ENCODE measurements at places on chromosomes 13 and 19.
A peak's percentile ranks its signal among the peaks of the same experiment; 100 is the strongest.

GRCh38 chr13:101308247-101309013 is 107.9 kb downstream of the NALCN start:
- DNase-seq: peak; percentile 31

GRCh38 chr19:18649371-18650020 is 12.7 kb downstream of the KLHL26 start:
- DNase-seq: peak; percentile 45

GRCh38 chr19:16266586-16266942 is 58.1 kb upstream of the KLF2 start:
- DNase-seq: no peak

GRCh38 chr13:23701636-23702035 is 131.4 kb downstream of the TNFRSF19 start:
- peak; percentile 58 for DNase-seq

DNA sequence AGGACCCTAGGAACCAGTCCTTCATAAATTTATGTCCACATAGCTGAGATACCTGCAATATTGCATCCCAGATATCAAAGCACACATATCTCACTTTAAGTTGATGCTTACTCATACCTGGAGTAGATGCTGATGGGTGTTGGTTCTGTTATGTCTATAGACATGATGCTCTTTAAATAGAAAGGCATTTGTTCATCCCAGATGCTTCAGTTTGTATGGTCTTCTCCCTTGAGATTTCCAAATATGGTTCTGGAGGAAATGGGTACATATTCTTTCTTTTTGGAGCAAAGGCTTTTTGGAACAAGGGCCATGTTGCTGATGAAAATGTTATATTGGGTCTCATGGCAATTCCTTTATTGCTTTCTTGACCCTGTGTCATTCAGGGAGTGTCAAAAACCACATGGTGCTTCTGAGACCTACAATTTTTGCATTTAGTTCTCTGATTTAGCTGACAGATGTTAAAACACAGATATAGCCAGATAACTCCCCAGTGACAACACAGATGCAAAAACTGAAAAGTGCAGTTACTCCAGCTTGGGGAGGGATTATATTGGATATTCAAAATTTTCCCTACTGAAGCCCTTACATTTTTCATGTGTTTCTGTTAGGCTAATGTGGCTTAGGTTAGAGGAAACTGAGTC is 211.4 kb downstream of the KCNRG start:
- no peak for DNase-seq

GRCh38 chr13:46293436-46293835 is 81.7 kb downstream of the LRRC63 start:
- DNase-seq: no peak

DNA sequence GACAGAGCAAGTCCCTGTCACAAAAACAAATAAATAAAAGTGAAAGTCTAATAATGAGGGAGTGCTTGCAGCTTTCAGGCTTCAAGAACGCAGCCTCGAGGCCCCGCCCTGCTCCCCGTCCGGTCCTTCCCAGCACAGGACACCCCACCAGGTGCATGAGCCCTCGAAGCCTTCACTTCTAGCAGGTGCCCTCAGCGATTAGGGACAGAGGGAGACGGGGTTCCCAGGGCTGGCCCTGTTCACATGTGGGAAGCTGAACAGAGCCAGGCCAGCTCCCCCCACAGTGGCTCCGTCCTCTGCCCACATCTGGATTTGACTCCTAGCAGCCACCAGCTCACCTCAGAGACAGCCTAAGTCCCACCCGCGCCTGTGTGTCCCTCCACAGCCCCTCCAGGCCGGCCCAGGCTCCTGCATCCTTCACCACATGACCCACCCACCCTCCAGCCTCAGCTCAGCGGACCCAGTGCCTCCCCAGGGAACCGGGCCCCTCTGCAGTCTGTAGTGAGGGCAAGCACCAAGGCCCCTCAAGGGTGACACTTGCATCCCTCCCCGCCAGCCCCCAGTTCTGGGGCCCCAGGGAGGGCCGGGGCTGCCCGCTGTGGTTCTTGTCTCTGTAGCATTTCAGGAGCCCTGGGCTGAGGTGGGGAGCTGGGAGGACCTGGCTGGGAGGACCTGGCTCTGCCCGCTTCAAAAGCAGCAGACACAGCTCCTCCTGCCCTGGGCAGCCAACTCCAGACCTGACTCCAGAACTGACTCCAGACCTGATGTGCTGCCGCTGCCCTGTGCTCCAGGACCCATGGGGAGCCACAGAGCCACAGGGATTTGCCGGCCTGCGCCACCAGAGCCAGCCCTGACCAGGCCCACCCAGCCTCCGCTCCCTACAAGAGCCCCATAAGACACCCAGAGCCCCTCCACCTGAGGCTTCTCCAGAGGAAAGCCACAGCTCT is 27.2 kb downstream of the GPX4 start:
- peak; percentile 55 for DNase-seq

- no peak for DNase-seq
These were observed 19.0 kb downstream of the CD177 start for GRCh38 chr19:43372462-43372861.

GRCh38 chr13:20044086-20044485 is 85.6 kb downstream of the ZMYM2 start:
- DNase-seq: peak; percentile 7

DNA sequence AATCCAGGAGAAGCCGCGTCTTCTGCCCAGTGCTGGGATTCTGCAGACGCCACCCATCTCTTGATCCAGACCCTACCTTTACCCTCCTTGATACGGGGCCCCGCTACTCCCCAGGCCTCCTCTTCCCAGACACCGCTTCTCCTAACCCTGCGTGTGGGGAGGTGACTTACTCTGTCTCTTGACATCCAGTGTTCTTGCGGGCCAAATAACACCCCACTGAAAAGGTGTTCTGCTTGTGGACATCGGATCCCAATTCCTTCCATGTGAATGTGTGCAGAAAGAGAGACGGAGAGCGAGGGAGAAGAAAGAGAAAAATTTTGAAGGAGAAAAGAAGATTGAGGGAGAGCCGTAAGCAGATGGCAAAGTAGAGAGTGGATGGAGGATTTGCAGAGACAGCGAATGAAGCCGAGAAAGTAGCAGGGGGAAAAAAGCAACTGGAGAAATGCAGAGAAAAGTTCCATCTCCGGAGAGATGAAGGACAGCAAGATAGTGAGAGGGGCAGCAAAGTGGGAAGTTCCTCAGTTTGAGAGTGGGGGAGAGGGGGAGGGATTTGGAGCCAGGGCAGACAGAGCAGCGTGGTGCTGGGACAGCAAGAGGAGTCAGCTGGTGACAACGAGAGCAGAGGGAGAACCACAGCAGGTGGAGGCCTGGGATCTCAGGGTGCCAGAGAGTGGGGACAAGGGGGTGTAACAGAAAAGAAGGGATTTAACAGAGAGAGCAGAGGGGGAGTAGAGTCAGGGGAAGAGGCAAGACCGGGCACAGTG is 814 bp downstream of the ZNF480 start:
- no peak for DNase-seq

DNA sequence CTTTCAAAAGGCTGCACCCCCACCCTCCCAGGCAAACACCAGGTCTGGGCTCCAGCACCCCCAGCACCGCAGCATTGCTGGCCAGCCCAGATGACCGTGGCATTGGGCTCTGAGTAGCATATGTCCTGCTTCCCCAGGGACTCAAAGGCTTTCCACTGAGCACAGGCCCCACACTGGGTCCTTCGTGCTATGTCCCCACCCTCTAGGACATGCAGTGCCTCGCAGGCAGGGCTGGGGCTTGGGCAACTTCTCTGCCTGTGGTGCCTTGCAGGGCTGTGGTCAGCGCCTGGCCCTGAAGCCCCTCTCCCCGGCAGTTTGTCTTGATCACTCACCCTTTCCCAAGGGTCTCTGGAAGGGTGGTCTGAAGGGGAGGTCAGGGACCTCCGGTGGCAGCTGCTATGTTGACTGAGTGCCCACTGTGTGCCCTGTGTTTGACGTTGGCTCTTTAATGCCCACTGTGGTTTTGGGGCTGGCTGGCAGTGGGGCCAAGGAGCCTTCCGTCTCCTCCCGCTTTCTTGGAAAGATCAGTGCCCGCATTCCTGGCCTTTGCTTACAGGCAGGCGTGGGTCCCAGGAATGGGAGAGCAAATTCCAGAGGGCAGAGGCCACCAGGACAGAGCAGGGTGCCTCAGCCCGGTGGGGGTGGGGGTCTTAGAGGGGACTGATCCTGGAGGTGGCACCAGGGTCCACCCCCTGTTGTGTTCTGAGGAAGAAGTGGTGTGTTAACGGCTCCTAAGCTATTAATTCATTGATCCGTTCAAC is 20.3 kb upstream of the CRTC1 start:
- DNase-seq: peak; percentile 65

DNA sequence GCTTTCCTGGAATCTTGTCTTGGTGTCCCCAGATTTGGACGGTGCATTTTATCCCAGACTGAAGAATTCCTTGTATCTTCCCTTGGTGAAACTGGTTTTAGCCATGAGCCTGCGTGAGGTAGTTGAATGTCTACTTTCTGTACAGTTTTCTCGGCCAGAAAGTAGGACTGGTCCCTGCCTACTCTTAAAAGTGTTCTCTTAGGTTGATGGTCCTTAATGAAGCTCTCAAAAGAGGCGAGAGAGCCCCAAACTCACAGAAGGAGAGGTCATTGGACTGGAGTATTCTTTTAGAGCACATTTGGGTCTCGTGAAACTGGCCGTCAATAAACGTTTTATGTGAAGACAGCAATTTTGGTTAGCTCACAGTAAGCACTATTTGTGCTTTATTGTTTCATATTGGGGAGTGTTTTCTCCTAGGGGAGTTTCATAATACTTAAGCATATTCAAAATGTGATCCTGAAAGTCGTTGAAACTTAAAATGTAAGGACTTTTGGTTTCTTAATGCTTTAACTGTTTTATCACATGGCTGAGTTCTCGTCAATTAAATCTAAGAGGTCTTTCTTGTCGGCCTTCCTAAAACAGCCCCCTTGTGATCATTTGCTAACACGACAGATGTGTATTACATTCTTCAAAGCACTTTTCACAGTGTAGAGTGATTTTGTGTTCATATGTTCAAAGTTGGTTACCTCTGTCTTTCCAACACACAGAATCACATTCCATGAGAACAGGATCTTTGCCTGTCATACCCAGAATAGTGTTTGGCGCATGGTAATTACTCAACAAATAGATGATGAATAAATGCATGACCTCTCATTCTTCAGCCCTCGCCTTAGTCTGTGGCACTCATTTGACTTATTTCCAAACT is 889 bp downstream of the GTF2F2 start:
- DNase-seq: peak; percentile 62
